HepG2 (cell line): ENCODE measurements at places on chromosomes 4 and X.

GRCh38 chr4:11719879-11720278, 291.2 kb upstream of the HS3ST1 start:
- DNase-seq = no peak

- DNase-seq = no peak
These were observed 9.0 kb upstream of the CD99L2 start for GRCh38 chrX:150907474-150907873.

- DNase-seq = no peak
These were observed 13.0 kb upstream of the SOWAHD start for GRCh38 chrX:119745283-119745848.

DNA sequence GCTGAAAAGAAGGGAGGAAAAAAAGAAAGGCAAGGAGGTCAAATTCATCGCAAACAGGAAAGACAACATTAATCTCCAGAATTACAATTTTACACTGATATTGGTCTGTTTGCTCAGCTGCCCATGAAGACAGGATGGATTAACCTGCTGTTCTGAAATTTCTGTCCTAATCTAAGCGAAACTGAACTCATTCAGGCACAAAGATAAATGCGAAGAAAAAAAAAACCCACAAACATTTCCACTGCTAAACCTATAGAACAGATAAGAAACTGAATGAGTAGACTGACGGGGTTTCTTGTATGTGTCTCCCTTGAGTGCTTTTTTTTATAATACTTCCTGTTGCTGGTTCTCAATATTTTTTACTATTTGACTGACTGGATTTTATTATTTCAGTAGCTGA, 251.8 kb upstream of the FTHL17 start:
- no peak for DNase-seq

- no peak for DNase-seq
These were observed 116.1 kb upstream of the PLAC1 start for GRCh38 chrX:134774190-134775048.

DNA sequence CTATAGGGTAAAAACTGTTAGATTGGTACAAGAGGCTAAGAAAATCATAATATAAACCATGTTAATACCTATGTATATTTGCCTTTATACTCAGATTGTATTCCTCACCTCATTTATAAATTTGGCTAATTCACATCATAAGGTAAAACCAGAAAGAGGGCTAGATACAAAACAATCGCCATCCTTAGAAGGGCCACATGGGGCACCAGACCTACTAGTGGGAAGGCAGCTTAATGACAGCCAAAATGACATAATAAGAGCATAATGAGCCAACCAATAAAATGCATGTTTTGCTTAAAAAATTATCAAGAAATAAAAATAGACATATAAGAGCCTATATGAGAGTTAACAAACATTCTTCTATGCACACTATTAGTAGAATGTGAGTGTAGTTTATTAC, 107.3 kb upstream of the PRDX4 start:
- no peak for DNase-seq

DNA sequence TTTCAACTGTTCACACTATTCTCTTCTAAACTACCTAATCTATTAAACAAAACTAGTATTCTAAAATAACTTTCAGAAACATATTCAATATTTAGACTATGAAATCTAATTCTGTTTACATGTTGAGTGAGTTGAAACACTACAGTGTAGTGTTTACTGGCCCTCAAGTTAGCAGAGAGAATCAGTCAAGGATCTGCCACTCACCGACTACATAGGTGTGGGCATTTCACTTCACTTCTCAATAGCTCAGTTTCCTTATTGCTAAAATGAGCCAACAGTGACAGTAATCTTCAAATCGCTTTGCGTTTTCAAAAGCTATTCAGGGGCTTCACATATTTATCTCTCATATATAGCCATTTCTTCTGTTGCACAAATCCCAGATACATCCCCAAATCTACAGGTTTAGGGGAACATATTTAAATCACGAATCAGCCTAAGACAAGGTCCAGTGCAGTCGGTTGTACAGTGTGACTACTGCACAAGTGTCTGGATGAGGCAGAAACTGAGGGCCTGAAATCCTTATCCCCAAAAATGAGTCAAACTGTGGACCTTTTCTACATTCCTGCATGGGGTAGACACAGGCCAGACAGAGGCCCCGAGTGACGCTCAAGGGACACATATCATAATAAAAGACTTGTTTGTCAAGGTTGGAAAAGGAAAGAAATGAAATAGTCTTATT, 129.8 kb downstream of the PPP3CA start:
- no peak for DNase-seq

- DNase-seq = peak; percentile 0
These were observed 23.8 kb downstream of the SSX1 start for GRCh38 chrX:48278958-48279357.

DNA sequence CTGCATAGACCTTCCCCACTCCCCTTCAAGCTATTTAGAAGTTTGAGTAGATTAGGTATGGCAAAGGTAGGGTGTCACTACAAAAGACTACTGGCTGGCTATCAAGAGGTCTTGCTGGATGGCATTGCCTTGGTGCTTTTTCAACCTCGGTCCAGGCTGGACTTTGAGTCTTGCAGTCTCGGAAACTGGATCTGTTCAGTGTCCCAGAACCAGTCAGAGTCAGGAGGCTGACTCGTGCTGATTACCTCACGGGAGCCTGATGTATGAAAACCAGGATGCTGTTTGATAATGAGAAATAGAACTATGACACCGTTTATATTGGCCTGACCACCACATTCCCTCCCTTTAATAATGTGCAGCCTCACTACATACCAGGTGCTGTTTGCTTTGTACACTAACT, 2.7 kb upstream of the PHKA1 start:
- peak; percentile 1 for DNase-seq

GRCh38 chrX:65451663-65452062, 82.9 kb downstream of the LAS1L start:
- DNase-seq = peak; percentile 15

GRCh38 chr4:2079006-2079405, 19.9 kb downstream of the NAT8L start:
- DNase-seq = no peak

DNA sequence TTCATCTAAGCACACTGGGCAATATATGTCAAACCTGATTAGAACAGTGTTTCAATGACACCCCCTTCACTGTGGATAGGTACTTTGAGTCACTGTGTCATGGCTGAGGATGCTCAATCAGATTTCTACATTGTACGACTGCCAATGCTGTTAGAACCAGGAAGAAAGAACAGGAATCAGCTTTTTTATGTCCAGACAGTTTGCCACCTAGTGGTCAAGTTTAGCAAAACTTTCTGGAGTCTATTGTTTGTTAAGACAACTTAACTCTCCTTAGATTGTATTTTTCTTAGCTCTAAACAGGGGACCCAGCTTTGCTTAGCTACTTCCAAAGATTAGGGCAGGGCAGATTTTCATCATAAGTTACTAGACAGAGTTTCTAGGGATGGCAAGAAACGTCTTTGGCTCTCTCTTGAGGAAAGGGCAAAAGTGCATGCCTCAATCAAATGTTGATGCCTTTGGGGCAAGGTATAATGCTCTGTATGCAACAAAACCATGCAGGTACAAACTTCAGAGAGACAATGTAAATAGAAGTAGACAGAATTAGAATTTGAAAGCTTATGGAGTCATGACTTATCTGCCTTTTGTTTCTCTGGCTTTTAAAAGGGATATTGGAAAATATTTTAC, 40.5 kb upstream of the BMP3 start:
- DNase-seq = peak; percentile 40

DNA sequence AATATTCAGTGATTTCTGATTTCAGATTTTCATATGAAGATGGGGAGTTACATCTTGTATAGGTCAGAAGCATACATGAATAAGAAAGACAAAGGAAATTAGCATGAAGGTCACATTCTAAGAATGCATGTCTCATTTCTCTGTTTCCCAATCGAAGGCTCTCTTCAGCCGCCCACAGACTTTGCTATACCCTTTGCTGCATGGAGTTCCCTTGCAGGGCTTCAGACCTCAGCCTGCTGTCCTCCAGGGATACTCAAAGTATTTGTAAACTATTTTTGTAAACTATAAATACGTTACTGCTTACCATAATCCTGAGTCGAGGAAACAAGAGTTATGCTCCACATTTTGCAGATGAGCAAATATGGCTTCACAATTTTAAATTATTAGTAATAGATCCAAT, 738.4 kb downstream of the PCDH18 start:
- DNase-seq = no peak

DNA sequence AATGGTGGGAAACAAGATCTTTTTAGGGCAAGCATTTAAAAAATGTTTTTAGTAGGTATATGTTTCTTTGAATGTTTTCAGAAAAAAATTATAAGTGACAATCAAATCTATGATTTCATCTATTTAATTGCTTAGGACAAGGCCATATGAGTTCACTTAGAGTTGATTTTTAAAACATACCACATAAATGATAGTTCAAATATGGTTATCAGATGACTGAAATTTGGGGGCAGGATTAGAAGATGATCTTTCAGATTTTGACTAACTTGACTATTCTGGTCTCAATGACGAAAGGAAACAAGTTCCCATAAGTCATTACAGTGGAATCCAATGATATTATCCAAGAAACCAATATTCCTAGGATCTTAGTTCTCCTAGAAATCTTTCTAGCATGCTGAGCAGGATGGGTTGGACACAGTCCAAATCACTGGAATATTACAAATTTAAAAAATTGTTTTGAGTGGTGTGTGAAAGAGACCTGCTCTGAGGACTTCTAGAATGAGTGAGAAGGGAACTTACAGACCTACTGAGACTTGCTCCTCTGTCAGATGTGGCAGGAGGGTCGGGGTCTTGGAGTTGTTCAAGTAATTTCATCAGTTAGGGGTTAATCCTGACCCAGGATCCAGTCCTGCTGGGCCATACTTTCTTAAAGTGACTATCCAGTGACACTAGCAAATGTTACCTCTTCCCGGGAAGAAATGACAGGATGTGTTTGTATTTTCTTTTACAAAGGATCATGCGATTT, 20.0 kb downstream of the RHOH start:
- no peak for DNase-seq

- DNase-seq = no peak
These were observed 317.6 kb downstream of the BCOR start for GRCh38 chrX:39779952-39780783.

DNA sequence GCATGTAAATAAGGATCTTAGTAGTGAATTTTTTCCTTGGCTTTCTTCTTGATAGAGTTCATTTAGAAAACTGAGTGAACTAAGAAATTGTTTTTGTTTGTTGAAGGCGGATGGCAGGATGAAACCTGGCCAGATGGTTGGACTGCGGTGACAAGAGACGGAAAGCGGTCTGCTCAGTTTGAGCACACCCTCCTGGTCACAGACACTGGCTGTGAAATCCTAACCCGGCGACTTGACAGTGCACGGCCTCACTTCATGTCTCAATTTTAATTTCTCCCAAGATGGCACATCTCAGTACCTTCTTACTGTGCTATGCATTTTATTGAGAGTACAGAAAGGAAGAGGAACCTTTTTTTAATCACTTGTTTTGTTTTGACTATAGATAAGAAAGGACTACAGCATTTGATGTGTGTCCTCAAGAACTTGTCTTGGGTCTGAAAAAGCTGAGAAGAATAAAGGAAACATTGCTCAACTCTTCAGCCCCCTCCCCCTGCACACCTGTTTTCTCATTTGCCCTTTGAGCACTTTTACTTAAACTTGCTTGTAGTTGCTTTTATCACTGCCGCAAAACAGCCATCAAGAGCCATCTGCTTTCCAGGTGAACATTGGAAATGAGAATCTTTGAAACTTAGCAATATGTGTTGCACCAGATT, 27.4 kb downstream of the ADH5 start:
- no peak for DNase-seq

- peak; percentile 99 for DNase-seq
These were observed at the start of gene UGT2A3 for GRCh38 chr4:68951078-68951805. Gene UGT2A3, minus strand, starts transcription at chr4:68951804. Its CDS starts 44 bp downstream, at chr4:68951760.

- DNase-seq = no peak
These were observed 721.7 kb downstream of the PCDH18 start for GRCh38 chr4:136810626-136811025.

GRCh38 chr4:20337261-20337664, 85.6 kb downstream of the SLIT2 start:
- DNase-seq = no peak

- DNase-seq = no peak
These were observed 1.9 kb downstream of the TLR7 start for GRCh38 chrX:12868747-12869146.

GRCh38 chr4:174318829-174319764, 35.4 kb downstream of the CEP44 start:
- peak; percentile 31 for DNase-seq

GRCh38 chr4:148056879-148057278, 325.0 kb downstream of the ARHGAP10 start:
- no peak for DNase-seq

DNA sequence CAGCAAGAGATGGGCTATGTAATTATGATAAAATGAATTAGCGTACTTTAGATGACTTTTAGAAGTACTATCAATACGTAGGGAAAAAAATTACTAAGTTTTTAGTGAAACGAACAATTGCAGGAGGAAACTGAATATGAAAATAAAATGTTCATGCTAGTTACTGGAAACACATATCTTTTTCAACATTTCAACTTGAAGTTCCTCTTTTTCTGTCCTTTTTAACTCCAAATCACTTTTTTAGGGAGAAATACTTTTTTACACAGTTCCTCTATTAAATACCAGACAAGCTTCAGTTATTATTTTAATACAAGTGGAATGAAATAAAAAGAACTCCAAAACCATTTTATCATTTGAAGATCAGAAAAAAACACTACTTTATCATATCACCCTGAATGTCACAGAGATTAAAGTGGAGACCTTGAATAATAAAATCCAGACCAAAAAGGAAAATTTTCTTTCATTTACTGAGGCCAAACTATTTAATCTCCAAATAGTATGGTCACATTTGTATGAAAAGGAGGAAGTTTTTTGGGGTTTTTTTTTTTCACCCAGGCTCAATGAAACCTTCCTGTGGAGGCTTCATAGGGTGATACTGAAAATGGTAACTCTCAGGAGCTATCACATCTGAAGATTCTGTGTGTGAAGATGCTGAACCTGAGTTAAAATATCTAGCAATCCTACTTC, 306.2 kb downstream of the INPP4B start:
- no peak for DNase-seq

DNA sequence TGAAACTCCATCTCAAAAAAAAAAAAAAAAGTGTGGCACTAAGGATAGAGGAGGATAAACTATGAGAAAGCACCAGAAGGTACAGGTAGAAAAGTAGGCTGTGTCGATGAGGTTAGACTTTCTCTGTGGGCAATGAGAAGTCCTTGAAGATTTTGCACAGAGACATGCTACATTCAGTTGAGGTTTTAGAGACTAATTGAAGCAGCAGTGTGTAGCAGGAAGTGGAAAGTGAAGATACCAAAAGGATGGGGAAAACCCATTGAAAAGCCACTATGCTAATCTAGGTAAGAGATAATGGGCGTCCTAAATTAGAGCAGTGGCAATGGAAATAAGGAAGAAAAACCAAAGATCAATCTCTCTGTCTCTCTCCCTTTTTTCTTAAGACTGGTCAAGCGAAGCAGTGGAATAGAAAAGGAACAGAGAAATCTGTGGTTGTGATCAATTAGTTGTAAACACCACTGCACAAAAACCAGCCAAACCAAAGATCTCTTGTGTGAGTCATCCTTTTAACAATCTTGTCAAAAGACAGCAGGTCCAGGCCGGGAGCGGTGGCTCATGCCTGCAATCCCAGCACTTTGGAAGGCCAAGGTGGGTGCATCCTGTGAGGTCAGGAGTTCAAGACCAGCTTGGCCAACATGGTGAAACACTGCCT, 3.5 kb downstream of the SPINK2 start:
- DNase-seq = no peak
